NCI-H1105 treated with DMSO at 0.1 percent for 48 hours (cell line): ENCODE measurements at places on chromosomes 5 and 9.

- peak; percentile 70 for DNase-seq
Observed at GRCh38 chr5:88729084-88729828, 153.7 kb downstream of the MEF2C start.

GRCh38 chr5:55865831-55866230, 14.7 kb downstream of the IL31RA start:
- no peak for DNase-seq

- no peak for DNase-seq
Observed at GRCh38 chr9:127455324-127455992, 4.1 kb downstream of the LRSAM1 start.

DNA sequence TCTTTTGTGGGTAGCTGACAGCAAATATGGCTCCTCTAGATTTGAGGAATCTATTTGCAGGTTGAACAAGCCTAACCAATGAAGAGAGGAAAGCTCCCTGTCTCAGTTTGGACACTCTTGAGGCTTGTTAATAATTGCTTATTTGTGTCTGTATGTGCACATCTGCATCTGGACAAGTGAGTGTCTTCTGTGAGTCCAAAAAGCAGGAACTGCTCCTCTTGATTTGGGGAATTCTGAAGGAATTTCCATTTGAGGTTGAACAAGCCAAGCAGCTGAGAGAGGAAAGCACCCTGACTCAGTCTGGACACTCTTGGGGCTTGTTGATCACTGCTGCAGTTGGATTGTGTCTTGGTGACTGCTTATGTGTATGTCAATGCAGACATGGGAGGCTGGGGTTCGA, 211.6 kb downstream of the DTWD2 start:
- DNase-seq, result no peak

DNA sequence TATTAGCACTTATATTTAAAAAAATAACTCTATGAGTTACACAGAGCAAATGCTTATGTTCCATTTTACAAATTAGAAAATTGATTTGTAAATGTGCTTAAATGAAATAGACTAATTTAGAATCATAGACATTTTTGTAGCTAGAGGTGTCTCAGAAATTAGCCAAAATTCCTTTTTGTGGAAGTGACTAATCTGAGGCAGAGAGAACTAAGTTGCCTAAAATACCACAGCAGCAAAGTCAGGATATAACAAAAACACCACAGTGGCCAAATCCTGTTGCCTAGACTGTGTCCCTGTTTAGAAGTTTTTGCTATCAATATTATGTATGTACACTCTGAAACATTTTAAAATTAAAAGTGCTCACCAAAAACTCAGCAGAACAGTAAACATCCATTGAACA, 18.7 kb downstream of the ADAMTSL1 start:
- DNase-seq, result no peak
